Activated CD4-positive, alpha-beta T cell treated with anti-CD3 and anti-CD28 coated beads for 48 hours (primary cell): ENCODE measurements at places on chromosomes 11 and 22.

DNA sequence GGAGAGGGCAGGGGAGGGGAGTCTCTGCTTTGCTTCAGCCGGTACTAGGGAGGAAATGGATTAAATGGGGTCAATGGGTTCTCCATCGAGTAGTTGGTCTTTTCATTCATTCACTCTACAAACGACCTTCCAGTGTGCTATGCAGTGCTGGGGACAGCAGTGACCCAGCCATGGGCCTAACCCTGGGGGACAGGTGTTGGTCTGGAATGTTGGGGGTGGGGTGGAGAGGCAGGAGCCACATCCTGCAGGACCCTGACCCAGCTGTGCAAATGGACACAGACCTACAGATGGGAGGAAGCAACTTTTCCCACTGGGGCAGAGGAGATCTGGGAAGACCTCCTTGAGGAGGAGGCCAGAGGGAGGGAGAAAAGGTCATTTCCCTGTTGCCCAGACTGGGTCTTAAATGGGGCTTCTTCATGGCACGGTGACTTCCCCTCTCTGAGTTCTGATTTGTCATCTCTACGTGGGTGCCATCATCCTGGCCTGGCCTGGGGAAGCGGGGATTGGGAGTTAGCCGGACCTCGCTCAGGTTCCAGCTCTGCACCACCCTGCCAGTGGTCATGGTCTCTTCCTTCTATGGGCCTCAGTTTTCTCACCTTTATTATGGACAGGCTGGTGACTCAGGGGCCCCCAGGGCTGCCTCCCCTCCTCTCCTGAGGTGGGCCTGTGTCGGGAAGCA lies 2.0 kb downstream of the CYTH4 start:
- DNase-seq = no peak

- DNase-seq = no peak
Observed at GRCh38 chr22:43473031-43473430, 61.2 kb downstream of the MPPED1 start.

- DNase-seq = no peak
Observed at GRCh38 chr11:120130176-120130980, 7.5 kb downstream of the TRIM29 start.

- DNase-seq = no peak
Observed at GRCh38 chr22:33844273-33844672, 76.0 kb downstream of the LARGE1 start.

DNA sequence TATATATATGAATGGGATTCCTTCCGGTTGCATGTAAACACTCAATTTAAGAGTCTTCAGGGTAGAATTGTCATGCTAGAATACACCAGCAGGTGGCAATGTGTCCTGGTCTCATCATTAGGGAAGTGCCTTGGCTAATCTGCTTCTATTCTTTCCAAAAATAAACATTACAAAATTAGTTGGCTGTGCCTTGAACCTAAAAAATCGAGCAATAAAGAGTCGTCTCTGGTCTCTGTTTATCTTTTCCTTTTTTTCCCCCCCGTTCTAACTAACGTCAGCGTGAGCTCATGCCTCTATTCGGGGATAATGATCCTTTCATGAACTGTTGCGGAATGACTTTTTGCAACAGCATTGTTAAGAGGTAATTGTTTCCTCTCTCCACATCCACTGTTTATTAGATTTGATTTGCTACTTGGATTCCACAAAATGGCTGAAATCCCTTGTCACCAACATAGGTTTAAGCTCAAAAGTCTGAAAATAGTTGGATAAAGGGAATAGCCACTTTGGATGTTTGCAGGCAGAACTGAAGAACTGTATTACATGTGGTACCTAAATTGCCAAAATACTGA lies 1.2 kb upstream of the ARHGEF12 start:
- peak; percentile 65 for DNase-seq

DNA sequence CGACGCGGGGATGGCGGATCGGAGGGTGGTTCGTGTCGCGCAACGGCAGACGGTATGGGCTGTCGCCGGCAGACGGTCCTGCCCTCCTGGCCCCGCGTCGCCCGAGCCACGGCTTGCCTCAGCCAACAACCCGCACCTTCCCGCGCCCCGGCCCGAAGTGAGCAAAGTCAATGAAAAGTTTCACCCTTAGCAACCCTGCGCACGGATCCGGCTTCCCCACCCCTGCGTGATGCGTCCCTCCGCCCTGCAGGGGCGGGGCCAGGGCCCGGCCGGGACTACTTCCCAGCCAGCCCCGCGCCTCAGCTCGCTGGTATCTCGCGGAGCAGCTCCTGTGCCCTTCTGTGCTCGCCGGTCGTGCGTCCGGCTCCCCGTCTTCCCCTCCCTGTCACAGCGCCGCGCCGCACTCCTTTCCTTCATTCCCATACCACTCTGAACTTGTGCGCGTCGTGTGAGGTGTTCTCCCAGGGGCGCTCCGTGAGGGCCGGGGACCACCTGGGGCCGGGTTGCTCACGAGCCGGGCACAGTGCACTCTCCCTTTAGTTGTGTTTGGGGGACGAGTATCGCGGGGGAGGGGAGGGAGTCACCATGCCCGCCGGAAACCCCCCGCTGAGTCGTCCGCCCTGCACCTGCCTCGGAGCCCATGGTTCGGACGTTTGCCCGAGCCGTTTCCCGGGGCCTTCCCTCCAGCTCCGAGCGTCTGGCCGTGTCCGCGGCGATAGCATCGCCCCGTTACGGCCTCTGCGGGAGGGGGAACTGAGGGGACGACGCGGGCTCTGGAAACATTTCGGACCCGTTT lies at the start of gene TOB2:
TOB2 (minus strand) TSS at position 163 of the 796 bp plus-strand sequence. CDS start 9,456 bp downstream, outside the sequence.
- peak; percentile 96 for DNase-seq

DNA sequence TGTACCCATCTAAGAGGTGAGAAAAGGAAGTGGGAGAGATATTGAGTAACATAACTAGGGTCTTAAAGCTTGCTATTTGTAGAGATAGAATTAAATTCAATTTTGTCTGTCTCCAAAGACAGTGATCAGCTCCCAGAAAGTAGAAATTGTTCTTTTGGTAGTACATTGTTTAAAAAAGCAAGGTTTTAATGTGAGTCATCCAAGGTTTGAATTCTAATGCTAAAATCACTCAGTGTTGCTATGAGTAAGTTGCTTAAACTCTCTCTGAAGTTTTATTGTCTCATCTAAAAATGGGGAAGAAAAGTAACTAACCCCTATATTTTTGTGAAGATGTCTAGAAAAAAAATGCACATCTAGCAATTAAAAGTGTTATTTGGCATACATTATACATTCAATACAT lies 1004.5 kb upstream of the CCDC90B start:
- no peak for DNase-seq

GRCh38 chr11:28860893-28861292 lies 752.7 kb downstream of the METTL15 start:
- no peak for DNase-seq

GRCh38 chr11:76597533-76598425 lies 72.8 kb downstream of the LRRC32 start:
- DNase-seq = no peak

- DNase-seq = no peak
Observed at GRCh38 chr22:37917874-37918548, 11.9 kb downstream of the MICALL1 start.

- DNase-seq = no peak
Observed at GRCh38 chr11:111819161-111819828, 52.1 kb downstream of the ALG9 start.

DNA sequence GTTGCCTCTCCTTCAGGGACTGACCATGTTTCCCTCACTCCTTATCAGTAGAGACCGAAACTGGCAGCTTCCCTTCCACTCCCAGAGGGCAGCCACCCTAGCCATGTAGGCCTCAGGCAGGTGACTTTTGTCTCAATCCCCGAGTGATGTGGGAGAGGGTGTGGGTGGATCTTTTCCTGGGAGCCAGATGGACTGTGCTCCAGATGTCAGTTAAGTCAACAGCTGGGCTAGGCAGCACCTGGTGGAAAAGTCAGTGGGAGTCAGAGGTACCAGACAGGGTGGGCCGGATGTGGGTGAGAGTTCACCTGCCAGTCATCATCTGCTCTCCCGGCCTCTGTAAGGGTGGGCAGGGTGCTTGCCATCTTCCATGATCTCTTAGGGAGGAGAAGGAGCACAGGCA lies 1.9 kb downstream of the BANF1 start:
- DNase-seq = no peak

DNA sequence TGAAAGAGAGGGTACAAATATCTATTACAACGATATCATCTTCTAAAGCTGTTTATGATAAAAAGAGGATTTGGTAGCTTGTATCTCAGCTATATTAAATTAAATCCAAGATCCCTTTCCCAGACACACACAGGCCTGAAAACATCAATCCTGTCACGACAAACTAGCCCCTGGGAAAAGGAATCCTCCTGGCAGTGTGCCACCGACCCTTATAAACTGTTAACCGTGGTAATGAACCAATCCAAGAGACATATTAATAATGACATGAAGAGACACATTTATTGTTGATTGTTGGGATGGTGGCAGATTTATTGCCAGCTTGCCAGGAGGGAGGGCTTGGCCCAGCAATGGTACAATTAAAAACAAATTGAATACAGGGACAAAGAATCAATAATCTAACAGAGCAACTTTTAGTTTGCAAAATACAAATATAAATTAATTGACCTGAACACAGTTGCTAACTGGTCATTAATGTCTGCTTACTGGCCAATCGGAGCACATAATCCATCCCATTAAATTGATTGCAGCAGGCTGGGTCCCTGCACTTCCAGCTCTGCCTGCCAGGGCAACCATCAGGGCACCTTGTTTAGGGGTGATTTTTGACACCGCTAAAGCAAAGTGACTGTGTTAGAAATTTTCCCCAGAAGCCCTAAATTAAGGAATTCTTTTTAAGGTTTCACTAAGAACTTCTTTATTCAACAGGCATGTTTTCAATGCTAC lies 887.6 kb downstream of the OPCML start:
- DNase-seq = no peak

DNA sequence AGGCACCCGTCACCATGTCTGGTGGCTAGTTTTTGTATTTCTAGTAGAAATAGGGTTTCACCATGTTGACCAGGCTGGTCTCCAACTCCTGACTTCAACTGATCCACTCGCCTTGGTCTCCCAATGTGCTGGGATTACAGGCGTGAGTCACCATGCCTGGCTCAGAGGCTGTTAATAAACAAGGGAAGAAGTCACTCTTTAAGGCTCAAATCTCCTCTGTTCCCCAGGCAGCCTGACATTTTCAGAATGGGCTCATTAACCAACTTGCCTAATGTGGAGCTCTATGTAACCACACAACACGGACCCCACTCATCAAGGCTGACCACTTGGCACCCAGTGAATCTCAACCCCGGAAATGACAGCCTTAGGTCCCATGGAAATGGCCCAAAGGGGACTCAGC lies 24.1 kb downstream of the APOL3 start:
- DNase-seq = no peak

GRCh38 chr11:125022551-125022950 lies 40.6 kb upstream of the SLC37A2 start:
- DNase-seq = no peak

DNA sequence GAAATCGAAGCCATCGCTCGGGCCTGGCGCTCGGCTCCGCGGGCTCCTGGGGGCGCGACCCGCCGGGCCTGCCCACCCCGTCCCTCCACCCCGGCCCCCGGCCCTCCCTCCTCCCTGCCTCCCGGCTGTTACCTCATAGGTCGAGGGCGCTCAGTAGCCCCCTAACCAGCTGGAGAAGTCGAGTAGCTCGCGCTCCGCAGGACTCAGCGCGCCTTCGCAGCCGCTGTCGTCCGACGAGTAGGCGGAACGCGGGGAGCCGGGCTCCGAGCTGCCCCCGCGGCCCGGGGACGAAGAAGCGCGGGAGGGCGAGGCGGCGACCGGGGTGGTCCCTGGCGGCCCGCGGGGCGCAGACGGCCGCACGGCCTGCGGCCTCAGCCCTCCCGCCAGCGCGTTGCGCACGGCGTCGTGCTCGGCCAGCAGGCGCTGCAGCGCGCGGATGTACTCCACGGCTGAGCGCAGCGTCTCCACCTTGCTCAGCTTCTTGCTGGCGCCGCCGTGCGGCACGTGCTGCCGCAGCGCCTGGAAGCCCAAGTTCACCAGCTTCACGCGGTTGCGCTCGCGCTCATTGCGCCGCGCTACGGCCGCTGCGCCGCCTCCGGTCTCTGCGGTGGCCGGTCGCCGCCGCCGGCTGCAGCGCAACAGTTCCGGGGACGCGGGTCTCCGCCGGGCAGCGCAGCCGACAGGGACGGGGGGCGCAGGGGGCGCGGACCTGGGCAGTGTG lies 627 bp downstream of the ASCL2 start:
- DNase-seq = peak; percentile 65

- DNase-seq = no peak
Observed at GRCh38 chr11:127709960-127710359, 709.4 kb upstream of the KIRREL3 start.

GRCh38 chr11:10930972-10931760 lies 73.3 kb upstream of the ZBED5 start:
- DNase-seq = peak; percentile 45

DNA sequence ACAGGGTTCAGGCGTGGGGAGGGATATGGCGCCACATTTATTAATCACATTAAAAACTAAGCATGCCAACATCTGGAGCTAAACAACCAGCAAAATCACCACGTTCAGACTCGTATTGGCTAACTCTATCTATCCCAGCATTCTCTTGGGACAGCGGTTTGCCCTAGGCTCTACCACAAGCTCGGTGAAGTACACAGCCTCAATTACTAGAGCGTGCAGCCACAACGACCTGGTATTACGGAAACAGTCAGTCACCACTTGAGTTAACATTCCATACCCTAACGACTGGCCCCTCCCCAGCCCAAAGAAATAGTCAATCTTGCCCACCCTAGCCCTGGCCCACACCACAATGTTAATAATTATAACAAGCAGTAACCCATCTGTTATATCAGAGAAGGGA lies 32.1 kb downstream of the APOL5 start:
- no peak for DNase-seq

DNA sequence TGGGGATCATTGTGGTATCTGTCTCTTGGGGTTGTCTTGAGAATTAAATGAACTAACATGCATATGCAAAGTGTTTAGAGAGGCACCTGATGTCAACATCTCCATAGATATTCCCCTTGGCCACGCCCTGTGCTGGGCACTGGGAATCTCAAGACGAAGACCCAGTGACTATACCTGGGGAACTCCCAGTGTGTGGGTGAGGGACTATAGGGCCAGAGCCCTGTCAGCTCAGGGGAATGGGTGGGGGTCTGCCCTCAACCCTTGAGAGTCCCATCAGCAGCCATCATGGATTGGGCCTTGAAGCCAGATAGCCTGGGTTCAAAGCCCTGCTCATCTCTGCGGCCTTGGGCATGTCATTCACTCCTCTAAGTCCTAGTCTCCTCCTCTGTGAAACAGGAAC lies 21.6 kb upstream of the LMO1 start:
- DNase-seq = no peak

- DNase-seq = no peak
Observed at GRCh38 chr11:107821199-107821927, 37.2 kb downstream of the SLC35F2 start.

DNA sequence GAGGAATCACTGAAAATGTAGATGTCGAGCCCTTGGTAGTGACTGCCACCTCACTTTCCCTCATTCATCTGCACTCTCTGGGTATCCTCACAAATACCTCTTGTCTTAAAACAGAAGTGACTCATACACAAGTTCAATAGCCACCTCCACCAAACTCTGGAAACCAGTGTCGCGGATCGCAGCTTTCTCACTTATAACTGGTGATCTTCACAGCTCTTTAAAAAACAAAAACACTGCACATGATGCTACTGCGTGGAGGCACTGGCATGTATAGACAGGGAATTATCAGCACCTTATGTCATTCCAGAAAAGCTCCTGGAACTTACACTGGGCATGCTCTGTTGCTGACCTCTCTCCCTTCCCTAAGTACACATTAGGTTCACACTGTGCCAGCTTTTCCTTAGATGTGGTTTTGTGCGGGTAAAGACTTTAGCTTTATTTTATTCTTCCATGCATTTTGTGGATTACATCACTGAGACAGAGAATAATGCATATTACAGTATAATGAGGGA lies 425.5 kb upstream of the CADM1 start:
- DNase-seq = no peak

- no peak for DNase-seq
Observed at GRCh38 chr11:121763526-121763925, 310.8 kb upstream of the SORL1-AS1 start.
